ENCODE measurements at places on chromosomes 11 and 22. TPM values are rescaled to one million over a fixed set of nuclear protein-coding genes. Genes with fewer than 3 reads are reported as not detected.

GRCh38 chr11:8047382-8047781 is 33.6 kb upstream of the TUB start:
- DNase-seq, result peak; percentile 36

DNA sequence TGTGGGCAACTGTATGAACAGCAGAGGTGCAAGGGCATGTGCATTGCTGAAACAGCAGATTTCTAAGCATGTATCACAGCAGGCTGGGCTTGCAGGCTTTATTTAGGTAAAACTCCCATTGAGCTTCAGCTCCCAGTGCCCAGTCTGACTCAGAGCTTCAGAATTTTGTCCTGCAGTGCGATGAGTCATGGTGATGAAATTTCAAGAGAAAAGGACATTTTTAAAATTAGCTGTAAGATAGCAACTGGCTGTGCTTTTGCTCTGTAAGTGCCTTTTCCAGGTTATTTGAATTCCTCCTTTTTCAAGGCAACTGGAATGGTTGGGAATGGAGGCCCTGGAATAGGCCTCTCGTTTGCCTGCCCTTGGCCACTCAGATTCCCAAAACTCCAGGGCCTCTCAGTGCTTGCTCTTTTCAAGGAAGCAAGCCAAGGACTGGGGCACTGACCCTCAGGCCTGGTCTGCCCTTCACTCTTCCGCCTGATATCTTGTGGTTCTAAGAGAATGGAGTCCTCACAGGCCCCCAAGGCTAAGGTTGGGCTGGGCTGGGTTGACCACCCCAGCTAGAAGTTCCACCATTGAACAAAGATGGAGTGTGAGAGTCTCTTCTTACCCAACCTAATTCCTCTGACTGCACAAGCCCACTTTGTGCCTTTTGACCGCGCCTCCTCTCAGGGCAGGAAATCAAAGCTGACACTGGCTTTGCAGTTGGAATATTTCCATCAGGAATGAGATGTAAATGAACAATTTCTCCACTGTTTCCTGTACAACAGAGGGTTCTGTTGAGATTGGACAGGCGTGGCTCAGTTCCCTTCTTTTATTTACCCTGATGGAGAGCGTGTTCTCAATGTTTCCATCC is 59.5 kb upstream of the PRSS23 start:
- DNase-seq, result no peak

- no peak for DNase-seq
Observed at GRCh38 chr11:59552844-59553243, 41.5 kb downstream of the OR4D9 start.

GRCh38 chr11:8777907-8778767 is 95.5 kb downstream of the RPL27A start:
- DNase-seq, result no peak

DNA sequence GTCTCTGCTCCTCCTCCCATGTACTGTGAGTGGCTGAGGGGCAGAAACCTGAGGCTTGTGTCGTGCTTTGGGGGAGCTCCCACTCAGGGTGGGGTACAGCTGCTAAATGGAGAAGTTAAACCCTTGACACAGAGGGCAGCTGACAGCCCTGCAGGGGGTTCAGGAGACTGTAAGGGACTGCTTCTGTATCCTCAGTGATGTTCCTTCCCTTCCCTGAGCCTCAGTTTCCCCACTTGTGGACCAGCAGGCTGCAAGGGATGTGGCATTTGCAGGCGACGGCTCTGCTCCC is 15.6 kb downstream of the SYNGR1 start:
- DNase-seq, result no peak

GRCh38 chr11:64268893-64269539 is 15.4 kb downstream of the BAD start:
- DNase-seq, result peak; percentile 86

Gene IGSF22
- 0.35 TPM for total RNA-seq

Gene DLG2
- total RNA-seq, result 2.1 TPM

Gene UBTFL1
- not detected for total RNA-seq

Gene RGL4
- 15.5 TPM for total RNA-seq
